ENCODE measurements at places on chromosomes 3 and 15.

DNA sequence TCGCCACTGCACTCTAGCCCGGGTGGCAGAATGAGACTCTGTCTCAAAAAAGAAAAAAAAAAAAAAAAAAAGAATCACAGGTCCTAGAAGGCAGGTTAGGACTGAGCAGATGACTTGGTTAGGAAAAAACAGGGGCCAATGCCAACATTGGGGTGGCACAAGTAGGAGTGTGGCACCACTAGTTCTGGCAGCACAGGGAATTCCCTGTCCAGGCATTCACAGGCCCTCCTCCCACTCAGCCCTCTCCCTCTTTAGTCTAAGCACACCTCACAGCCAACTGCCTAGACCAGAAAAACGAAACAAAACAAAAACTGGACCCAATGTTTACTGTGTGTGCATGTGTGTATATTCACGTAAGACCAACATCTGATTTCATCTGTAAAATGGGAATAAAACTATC, 10.5 kb downstream of the THOC7 start:
- DNase-seq = no peak

DNA sequence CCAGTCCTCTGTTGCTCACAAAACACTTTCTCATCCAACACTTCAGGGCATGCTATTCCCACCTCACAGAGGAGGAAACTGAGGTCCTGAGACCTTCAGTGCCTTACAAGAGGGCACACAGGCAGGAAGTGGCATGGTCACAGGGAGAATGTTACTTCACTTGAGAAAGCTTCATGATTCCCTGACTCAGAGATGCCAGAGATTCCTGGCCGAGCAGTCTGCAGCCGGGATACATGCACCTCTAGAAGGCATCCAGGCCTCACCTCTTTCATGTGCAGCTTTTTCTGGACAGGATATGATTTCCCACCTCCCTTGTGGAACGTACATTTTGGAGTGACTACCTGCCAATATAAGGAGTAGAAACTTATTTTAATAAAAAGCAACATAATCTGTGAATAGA, 2.8 kb upstream of the SST start:
- DNase-seq = no peak

DNA sequence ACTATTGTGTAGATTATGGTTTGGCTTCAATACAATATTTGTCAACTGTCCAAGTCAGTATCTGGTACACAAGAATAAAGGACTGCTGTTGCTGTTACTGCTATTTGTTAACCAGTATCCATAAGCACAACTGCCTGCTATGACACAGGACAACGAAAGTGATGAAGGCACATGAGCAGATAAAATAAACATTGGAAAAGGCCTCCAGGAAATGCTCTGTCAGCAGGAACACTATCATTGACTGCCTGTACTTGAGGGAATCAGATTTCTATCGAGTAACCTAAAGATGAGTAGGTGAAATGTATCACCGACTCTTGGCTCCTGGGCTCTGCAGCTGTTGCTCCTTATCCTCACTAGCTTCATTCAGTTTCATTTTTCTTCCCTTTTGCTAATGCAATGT, 56.5 kb downstream of the FMN1 start:
- no peak for DNase-seq

DNA sequence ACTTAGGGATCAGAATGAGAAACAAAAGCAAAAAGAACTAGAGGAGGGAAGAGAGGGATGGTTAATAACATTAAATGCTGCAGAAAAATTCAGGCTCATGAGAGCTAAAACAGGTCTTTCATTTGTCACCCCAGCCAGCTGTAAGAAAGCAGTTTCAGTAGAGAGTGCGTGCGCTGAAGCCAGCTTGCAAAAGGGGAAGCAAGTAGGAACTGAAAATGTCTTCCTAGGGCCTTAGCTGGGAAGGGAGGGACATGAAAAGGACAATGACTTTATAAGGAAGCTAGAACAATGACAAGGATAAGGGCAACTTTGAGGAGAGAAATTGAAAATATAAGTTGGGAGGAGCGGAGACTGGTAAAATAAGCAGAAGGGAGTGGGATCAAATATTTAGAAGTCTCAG, 3.1 kb downstream of the CIAO2A start:
- DNase-seq = no peak

GRCh38 chr3:121152573-121152972, 244.6 kb downstream of the STXBP5L start:
- no peak for DNase-seq

DNA sequence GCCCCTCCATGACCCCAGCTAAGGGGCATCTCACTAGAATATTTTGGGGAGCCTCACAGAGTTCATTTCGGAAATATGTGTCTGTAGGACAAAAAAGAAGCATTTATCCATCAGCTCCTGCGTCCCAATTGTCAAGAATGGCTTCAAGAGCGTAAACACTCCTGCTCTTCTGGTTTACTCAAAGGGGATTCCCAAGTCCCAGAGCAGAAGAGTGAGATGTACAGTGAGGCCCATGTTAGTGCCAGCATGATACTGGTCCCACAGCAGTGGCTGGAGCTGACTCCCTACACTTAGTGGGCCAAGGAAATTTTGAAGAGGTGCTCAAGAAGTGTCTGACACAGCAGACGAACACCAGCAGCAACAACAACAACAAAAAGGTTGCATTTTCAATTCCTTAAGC, 34.9 kb upstream of the ARL8B start:
- no peak for DNase-seq

DNA sequence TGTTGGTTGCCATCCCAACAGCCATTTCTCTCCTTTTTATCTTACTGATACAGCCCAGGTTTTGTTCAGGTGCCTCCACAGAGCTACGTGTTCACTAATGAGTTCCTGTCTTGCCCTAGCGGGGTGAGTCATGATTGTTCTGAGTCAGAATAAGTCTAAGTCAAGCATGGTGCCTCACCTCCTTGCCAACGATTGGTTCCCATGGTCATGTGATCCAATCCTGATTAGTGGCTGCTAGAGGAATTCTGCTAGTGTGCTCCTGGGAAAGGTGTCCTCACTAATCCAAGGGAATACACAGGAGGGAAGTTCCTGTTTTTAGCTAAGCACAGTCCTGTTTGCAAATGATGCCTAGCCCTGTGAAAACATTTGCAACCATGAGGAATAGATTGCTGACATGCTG, 99.8 kb downstream of the NSUN3 start:
- DNase-seq = no peak

GRCh38 chr3:79414806-79415205, 353.0 kb downstream of the ROBO1 start:
- DNase-seq = no peak

GRCh38 chr15:34514251-34514670, 69.2 kb downstream of the GOLGA8B start:
- no peak for DNase-seq

- DNase-seq = no peak
These were observed 36.6 kb downstream of the RFX7 start for GRCh38 chr15:56207092-56207491.

DNA sequence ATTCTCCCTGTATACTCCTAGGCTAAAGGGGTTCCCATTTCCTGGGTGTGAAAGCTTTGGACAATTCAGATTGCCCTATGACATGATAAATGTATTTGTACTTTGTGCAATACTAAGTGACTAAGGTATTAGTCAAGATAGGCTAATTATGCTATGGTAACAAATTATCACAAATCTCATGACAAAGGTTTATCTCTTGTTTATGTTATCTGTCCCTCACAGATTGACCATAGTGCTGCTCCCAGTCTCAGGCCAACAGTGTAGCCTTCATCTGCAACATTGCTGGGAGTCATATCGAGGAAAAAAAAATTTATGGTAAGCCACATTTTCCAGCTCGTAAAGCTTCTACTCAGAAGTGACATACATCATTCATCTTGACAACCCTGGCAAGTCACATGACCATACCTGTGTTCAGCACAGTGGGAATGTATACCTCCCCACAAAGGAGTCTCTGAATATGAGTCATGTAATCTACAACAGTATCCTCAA, 346.2 kb downstream of the IGSF11 start:
- no peak for DNase-seq

DNA sequence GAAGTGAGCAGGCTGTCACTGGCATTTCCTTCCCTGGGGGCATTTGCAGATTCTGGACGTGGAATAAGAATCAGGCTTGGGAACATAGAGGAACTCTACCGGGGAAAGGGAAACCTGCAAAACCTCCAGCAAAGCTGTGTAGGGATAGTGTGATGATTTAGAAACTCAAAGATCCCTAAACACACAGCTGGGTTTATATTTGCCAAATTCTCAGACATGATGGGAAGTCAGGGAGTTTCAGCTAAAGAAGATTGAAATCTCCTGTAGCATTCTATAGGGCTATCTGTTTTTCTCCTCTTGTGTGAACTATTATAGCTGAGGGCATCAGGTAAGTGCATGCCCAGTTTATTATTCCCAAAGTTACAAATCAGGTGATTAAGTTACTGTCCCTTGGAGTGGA, 9.2 kb upstream of the CLEC3B start:
- no peak for DNase-seq

Data from stimulated activated CD8-positive, alpha-beta memory T cell treated with anti-CD3 and anti-CD28 coated beads, Interleukin-4, amount 100 ng/mL, for 1 hour (primary cell).